ENCODE measurements at places on chromosomes 7 and 10. TPM values are rescaled to one million over a fixed set of nuclear protein-coding genes. Genes with fewer than 3 reads are reported as not detected.
A peak's percentile ranks its signal among the peaks of the same experiment; 100 is the strongest.

SPDYE8 gene
- 0.92 TPM for total RNA-seq

TEX36 gene
- not detected for total RNA-seq

WNT2 gene
- not detected for total RNA-seq

PAPOLB gene
- total RNA-seq = 0.31 TPM

GRCh38 chr7:44769776-44770294, 21.2 kb downstream of the ZMIZ2 start:
- peak; percentile 13 for ATAC-seq

DNA sequence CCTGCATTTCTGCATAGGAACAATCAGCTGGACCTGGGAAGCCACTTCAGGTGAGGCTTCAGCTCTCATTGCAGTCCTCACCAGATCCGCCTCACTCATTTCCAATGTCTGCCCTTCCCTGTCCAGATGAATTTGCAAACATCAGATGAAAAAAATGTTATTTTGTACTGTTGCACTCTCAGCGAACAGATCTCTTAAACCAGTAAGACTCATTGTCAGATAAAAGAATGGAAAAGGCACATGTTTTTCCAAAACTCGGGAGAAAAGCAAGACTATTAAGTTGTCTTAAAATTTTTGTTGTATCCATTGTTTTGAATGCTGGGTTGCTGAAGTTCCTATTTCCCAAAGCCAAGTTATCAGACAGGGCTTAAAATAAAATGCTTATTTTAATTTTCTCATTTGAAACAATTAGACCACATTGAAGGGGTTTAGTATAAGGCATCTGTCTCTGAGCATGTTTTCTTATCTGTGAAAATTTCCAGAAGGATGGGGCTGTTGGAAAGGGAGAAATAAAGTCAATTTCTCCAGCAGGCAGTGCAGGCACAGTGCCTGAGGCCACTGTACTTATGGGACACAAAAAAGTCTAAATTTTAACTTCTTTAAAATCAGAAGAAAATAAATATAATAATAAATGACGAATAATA, 396.8 kb downstream of the KCNMA1 start:
- ATAC-seq = no peak
